ENCODE measurements at places on chromosomes 16 and 17.

DNA sequence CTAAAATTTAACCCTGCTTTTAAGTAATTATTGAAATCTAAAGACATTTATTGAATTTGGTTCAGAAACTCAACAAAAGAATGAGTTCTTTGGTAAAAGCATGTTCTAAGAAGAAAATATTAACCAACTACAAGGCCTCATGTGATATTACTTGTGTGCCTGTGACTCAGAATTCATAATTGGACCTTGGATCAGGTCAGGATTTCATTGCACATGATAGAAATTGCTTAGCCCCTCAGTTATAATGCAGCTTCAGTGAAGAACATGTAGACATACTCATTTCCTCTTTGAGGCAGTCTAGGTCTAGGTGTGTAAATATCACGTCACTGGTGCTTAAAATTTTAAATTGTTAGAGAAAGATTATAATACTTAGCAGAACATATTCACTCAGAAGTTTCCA lies 410.0 kb upstream of the SOX9 start:
- DNase-seq: no peak

- DNase-seq: no peak
Measured at GRCh38 chr16:87445486-87445885, 47.3 kb downstream of the ZCCHC14 start.

DNA sequence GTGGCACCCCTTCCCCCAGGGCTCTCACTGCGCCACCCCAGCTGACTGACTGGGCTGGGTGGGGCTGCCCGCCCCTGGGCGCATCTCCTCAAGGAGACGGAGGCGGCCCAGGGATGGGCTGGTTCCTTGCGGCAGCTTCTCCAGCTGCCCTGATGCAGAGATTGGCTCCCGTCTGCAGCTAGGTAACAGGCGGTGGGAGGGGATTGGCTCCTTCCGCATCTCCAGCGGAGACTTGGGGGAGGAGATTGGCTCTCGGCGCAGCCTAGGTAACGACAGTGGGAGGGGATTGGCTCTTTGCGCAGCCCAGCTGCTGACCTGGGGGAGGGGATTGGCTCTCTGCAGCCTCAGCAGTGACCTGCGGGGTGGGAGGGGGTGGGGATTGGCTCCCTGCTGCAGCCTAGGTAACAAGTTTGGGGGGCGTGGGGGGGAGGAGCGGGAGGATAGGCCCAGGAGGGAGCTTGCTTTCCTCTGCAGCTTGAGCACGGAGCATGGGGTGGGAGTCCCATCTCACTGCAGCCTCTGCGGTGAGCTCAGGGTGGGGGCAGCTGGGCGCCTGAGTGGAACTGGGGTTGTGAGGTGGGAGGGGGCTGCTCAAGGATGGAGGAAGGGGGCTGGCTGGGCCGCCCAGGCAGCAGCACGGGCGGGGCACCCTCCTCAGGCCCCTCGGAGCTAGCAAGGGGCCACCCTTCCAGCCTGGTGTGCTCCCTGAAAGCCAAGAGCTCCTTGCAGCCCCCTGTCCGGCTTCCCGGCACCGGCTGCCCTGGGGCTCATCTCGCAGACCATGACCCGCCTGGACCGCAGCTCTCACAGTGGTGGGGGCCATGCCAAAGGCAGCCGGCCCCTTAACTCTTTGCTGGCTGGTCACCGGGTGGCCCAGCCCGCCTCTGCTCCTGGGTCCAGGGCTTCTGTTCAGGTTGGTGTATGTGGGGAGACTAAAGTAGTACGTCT lies 6.4 kb downstream of the NFE2L1 start:
- DNase-seq: no peak

GRCh38 chr17:2950846-2951245 lies 112.6 kb downstream of the OR1D5 start:
- DNase-seq: no peak

DNA sequence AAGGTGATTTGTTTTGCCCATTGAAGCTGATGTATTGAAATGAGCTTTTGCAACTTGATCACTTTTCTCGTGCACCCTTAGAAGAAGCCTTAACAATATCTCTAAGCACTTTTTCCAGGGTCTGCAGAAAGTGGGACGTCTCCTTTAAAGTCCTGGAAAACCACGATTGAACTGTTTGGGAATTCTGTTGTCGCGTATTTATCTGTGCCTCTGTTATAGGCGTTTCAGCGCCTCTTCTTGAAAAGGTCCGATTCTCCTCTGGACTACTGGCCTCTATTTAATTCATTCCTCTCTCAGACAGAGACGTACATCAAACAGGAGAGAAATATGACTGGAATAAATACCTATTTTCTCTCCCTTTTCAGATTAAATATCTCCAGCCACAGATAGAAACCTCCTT lies 262.4 kb upstream of the PSMD7 start:
- DNase-seq: no peak

DNA sequence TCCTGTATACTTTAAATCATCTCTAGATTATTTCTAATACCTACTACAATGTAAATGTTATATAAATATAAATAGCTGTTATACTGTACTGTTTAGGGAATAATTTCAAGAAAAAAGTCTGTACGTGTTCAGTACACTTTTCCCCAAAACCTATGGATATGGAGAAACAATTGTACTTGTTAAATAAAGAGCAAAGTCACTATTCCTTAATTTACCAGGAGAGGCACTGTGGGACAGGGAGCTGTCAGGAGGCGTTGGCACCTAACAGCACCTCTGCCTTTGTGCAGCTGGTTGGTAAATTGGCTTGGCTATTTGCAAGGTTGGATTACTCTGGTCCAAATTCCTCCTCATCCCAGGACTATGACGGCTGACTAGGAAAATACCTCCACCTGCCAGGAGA lies 28.0 kb downstream of the CRHR1 start:
- no peak for DNase-seq

DNA sequence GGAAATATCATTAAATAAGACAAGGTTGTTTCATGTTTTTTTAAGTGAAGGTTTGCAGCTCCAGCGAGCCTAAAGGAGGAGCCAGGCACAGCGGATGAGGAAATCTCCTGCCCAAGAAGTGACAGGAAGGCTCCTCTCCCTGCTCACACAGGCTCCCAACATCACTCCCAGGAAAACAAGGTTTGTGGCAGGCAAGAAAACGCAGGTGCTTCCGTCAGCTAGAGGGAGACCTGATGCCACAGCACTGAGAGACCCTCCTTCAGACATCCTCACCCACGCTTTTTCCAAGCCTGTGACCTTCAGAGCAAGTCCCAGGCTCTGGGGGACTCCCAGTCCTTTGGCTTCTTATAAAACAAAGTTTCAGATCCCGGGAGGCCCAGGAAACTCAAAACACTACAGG lies 89.7 kb downstream of the ZNF423 start:
- DNase-seq: no peak

GRCh38 chr17:7614425-7615264 lies at the start of gene FXR2:
FXR2 (minus strand) TSS chr17:7614897; CDS start chr17:7614532, 365 bp downstream.
- DNase-seq: peak; percentile 99

GRCh38 chr17:68396226-68397107 lies 60.8 kb downstream of the WIPI1 start:
- no peak for DNase-seq

Data from stimulated activated naive B cell treated with anti-CD40 and anti-IgM and Interleukin-4, amounts not matched to agents 10 μg/mL and 1 μg/mL and 100 μg/mL, for 72 hours (primary cell).